ENCODE measurements at places on chromosomes 7 and 10.
A peak's percentile ranks its signal among the peaks of the same experiment; 100 is the strongest.

DNA sequence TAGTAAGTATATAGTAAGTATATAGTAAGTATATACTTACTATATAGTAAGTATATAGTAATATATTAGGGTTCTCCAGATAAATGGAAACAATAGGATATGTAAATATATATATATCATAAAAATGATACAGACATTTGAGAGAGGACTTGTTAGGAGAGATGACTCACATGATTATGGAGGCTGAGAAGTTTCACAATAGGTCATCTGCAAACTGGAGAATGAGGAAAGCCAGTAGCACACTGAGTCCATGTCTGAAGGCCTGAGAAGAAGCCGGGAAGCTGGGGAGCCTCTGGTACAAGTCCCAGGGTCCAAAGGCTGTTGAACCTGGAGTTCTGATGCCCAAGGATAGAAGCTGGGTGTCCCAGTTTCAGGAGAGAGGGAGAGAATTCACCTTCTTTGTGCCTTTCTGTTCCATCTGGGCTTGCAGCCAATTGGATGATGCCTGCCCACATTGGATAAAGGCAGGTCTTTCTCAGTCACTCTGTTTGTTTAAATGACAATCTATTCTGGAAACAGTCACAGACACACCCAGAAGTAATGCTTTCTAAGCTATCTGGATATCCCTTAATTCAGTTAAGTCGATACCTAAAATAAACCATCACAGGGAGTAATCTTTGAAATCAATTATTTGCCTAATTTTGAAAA lies 205.5 kb upstream of the CDC14C start:
- DNase-seq: no peak

- no peak for DNase-seq
Observed at GRCh38 chr7:157388301-157388700, 51.5 kb downstream of the DNAJB6 start.

DNA sequence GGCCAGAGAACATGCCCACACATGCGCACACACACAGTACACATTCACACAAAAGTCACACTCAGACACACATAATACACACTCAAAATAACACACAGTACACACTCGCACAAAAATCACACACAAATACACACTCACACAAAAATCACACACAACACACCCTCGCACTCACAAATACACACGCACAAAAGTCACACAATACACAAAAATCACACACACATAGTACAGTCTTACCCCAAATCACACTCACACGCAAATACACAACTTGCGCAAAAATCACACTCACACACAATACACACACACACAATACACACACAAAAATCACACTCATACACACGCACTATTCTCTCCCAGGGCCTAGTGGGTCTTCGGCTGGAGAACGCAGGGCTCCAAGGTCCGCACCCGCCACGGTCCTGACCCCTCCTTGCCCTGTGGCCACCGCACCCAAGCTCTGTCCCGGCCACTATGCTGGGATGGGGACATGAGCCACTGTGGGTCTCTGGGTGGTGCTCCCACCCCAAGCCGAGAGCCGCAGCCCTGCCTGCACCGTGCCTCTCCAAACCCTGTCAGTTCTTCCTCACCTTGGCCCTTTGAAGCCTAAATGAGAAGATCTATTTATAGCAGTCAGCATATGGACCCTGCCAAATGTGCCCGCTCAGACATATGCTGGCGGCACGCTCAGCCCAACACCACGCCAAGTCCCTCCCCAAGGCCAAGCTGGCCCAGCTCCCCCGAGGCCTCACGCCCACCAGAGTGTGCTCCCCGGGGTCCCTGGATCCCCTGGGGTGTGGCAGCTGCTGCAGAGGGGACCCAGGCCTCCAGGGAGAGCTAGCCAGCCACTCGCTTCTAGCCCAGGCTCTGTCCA lies 55.9 kb downstream of the ELFN1 start:
- DNase-seq: no peak

DNA sequence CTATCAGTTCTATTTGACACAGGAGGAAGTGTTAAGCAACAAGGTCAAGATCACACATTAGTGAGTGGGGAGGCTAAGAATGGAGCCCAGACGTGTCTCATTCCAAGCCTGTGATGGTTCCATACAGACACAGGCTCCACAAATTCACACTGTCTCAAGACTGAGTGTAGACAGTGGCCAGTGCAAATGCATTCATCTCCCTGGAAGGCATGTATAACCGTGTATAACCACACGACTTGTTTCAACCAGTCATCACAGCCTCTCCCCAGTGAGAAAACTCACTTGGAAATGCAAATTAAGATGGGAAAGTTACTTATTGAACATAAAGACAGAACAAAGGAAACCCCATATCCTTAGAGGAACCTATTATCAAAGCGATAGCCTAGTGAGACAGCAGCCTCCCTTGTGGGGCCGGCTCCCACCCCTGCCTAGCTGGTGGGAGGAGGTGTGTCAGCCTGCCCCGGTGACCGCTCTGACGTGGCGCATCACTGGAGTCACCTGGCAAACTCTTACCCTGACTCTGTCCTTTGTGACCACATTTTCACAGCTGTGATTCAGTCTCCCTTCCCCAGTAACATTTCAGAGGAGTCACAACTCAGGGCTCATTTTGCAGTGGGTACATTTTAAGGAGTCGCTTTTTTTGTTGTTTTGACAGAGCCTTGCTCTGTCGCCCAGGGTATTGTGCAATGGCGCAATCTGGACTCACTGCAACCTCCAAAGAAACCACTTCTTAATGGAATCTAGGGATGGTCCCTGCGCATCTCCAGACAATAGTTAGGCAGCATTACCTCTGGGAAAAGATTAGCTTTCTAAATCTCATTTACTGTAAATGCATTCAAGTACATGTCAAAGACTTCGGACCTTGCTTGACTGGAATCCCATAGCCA lies 126.6 kb upstream of the PARD3 start:
- no peak for DNase-seq

DNA sequence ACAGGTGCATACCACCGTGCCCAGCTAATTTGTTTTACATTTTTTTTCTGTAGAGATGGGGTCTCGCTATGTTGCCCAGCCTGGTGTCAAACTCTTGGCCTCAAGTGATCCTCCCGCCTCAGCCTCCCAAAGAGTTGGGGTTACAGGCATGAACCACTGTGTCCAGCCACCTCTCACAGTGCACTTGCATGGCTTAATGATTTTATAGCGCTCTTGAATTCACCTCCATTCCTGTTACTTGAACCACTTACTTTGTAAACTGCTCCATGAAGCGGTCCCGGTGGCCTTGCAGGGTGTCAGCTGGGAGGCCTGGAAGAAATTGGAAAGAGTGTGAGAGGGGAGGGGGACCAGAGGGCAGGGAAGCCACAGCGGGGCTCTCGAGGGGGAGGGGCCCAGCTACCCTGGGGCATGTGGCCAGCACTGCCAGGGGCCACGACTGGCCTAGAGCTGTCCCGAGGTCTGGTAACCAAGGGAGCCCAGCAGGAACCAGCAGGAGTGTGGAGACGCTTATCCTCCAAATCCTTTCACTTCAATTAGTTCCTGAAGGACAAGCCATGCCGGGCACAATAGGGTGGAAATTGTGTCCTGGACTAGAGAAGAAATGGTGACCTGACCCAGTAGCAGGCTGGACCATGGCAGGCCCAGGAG lies 76.0 kb downstream of the SPDYE5 start:
- no peak for DNase-seq

- DNase-seq: no peak
Observed at GRCh38 chr7:9698375-9698774, 1265.0 kb downstream of the NXPH1 start.

DNA sequence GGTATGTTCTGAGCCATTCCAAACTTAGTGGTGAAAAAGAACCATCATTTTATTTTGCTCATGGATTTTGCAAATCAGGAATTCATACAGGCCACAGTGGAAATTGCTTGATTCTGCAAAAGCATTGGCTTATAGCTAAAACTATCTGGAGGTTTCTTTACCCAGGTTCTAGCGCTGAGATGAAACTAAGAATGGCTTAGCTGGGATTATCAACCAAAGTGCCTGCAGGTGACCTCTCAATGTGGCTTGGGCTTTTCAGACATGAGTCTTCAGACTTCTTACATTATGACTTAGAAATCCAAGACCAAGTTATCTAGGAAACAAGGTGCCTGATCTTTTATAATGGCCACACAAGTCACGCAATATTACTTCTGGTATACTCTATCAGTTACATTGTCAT lies 140.1 kb downstream of the HGF start:
- DNase-seq: no peak

DNA sequence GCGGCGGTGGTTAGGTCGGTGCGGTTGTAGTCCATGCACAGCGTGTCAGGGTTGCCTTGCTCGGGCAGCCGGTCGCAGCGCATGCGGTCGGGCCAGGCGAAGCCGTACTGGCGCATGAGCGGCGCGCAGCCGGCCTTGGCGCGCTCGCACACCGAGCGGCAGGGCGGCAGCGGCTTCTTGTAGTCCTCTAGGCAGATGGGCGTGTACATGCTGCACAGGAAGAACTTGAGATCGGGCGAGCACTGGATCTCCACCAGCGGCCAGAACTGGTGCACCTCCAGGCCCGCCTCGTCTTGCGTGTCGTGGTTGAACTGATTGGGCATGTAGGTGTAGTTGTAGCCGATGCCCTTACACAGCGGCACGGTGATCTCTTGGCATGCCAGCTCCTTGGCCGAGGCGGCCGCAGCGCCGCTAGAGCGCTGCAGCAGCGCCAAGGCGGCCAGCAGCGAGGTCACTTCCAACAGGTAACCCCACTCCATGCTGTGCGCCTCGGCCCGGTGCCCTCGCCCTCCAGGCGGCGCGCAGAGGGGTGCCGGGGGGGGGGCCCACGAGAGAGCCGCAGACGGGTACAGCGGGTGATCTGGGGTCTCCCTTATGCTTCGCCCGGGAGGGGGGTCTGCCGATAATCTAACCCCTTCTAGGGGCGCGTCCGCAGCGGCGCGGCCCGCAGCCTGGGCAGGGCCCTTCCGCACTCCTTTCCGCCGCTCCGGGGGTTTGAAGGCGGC lies 983 bp downstream of the FZD8 start:
- peak; percentile 56 for DNase-seq

DNA sequence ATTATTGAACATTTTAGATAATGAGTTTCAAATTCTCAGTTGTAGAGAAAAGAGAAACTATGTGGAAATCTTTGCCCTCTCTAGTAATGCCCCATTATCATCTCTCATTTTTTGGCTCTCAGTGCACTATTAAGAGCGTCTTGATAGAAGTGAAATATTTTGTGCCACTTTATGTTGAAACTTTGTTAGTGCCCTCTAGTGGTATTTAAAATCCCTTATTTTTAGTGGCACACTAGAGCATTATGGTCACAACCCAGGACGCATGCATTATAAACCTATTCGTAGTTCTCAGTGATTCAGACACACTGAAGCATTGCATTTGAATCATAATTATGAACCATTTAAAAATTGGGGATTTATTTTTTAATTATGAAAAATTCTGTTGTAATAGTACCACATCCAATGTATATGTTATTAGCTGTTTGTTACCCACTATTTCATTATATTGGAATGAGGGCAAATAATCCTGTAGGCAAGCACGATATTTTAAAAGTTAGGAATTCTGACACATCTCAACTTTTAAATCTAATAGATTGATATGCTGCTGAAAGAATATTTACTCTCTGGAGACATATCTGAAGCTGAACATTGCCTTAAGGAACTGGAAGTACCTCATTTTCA lies 21.9 kb downstream of the PDCD4 start:
- DNase-seq: peak; percentile 69

DNA sequence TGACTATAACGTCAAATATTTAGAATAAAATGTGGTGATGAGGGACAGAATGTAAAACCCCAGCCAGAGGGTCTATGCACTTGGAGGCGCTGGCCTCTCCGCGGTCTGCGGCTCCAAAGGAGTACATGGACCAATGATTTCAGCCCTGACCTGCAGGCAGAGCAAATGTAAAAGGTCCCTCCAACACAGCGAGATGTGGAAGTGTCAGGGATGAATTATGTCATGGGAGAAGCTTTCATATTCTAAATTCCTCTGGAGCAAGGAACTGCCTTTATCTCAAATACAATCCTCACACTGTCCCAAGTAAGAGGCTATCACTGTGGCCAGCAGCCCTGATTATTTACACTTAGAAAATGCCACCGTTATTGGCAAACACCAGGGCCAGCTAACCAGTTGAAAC lies 139.4 kb downstream of the GFRA1 start:
- no peak for DNase-seq

DNA sequence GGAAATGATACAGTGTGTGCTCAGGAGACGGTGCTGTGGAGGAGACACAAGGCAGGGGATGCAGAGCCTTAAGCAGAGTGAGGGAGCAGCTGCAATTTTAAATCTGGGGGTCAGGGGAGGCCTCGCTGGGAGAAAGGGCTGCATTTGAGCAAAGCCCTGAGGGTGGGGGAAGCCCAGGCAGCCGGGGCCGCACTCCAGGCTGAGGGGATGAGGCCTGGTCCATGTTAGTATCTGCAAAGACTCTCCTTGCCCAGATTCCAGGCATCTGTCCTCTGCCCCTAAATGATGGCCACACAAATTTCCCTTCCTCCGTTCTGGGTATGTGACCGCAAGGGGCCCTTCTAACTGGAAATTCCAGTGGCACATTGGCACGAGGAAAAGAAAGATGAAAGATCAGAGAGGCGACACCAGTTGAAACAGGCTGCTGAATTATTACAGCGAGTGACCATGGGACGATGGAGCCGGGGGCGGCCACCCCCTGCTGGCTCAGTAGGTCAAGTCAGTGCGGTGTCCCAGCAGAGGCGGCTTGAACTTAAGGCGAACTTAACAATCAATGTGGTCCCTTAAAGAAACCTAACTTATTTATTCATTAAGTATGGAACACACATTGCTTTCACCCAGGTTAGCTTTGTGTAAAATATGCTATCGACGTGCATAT lies 62.3 kb upstream of the KAT6B start:
- DNase-seq: no peak

- no peak for DNase-seq
Observed at GRCh38 chr7:42854571-42855118, 57.2 kb downstream of the C7orf25 start.

- DNase-seq: no peak
Observed at GRCh38 chr10:17993361-17993760, 41.6 kb downstream of the SLC39A12 start.

- DNase-seq: no peak
Observed at GRCh38 chr7:125857606-125858005, 928.0 kb upstream of the POT1 start.

GRCh38 chr10:50917486-50917885 lies 32.1 kb upstream of the A1CF start:
- no peak for DNase-seq

GRCh38 chr10:117689566-117689965 lies 147.0 kb downstream of the EMX2 start:
- DNase-seq: no peak

DNA sequence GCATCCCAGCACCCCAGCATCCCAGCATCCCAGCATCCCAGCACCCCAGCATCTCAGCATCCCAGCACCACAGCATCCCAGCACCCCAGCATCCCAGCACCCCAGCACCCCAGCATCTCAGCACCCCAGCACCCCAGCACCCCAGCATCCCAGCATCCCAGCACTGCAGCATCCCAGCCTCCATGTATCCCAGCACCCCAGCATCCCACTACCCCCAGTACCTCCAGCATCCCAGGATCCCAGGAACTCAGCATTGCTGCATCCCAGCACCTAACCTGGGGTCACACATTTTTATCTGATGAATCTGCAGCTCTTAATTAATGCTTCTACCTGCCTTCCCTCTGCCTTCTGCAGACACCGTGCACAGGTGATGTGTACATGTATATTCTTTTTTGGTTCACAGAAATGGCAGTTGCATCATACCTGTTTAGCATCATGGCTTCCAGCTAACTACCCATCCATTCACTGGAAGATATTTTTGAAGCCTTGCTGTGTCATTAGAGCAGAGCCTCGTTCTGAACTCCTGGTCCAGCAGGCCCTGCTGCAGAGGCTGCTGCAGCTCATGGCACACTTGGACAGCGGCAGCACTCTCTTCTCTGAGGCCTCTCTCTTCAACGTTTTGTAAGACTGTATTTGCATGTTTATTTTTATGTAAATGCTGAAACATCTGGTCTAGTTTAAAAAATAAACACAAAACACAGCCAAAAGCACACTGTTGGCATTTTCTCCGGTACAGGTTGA lies 4.6 kb upstream of the CFAP46 start:
- no peak for DNase-seq
